ENCODE measurements at places on chromosomes 2 and 18. TPM values are rescaled to one million over a fixed set of nuclear protein-coding genes. Genes with fewer than 3 reads are reported as not detected.

The TDRD15 gene
- total RNA-seq = not detected

The SULT1C2 gene
- total RNA-seq = 0.72 TPM

The LHCGR gene
- not detected for total RNA-seq

The PHLPP1 gene
- total RNA-seq = 4.8 TPM

The OTOS gene
- not detected for total RNA-seq

The LRRTM4 gene
- not detected for total RNA-seq

The MYL12A gene
- total RNA-seq = 462 TPM
